ENCODE measurements at places on chromosomes 7 and 10.

DNA sequence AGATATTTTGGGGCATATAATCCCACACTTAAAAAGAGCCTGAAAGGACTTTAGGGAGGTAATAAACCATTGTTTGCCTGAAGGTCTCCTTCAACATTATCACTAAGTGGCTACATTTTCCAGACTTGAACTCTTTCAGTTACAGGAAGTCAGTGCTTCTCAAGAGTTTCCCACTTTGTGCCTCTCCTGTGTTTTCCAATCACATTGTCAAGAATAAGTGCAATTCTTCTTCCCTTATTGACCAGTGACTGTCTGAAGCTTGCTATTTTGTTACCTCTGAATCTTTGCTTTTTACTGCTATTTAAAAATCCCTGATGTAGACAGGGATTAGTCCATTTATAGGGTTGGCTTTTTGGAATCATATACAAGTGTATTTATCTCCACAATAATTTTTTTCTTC lies 346.7 kb upstream of the ANKRD30A start:
- no peak for DNase-seq

DNA sequence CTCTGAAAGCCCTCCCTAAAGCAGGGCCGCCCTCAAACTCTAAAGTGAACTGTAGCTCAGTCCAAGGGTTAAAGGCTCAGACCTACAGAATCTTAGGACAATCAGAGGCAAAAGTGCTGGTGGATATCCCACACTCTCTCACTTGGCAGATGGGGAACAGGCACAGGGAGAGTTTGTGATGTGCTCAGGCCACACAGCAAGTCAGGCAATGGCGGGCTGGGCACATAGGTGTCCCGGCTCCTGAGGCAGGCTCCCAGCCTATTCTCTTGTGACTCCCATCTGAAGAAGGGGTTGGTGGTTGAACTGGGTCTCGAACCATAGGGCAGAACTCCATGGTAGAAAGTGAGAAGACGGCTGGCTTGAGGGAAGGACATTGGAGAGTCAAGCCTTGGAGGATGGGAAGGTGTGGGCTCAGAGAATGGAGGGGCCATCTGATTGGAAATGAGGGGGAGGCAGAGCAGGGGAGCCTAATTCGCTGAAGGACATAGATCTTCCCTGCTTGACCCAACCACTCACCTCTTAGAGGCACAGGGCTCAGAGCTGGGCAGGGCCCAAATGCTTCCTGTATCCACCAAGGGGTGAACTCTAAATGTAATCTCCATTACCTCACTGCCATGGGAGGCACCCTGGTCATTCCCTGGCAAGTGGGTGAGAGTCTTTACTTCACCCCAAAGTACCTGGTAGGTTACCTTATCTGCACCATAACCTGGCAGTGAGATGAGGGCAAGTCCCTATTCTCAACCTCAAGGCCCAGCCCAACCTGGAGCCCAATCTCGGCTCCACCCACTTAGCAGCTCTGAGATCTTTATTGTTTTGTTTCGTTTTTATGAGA lies 4.9 kb upstream of the ZMIZ1 start:
- DNase-seq = no peak

- no peak for DNase-seq
Measured at GRCh38 chr10:19290770-19291169, 242.2 kb downstream of the MALRD1 start.

DNA sequence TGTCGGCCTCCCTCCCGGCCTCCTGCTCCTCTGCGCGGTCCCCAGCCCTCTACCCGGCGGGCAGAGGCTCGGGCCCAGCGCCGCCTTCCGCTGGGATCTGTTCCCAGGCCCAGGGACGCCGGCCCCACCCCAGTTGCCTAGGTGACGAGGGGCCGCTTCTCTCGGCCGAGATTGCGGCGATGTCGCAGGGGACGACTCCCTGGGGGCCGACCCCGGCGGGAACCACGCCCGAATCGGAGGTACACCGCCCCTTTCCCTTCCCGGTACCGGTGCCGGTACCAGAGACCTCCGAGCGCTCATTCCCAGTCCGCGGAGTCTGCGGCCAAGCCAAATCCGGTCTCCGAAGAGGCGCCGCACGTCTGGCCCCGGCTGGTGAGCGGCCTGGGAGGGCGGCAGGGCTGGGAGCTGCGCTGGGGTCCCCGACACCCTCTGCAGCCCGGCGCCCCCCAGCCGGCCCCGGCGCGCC lies at the start of gene CABCOCO1:
TSS of gene CABCOCO1 (plus strand) at position 136 of the 466 bp plus-strand sequence. CDS start at position 180, 44 bp downstream.
- peak; percentile 81 for DNase-seq

- no peak for DNase-seq
Measured at GRCh38 chr7:21639206-21639868, 96.5 kb downstream of the DNAH11 start.

Data from GM03348 (cell line).